ENCODE measurements at places on chromosomes 12 and 14.
A peak's percentile ranks its signal among the peaks of the same experiment; 100 is the strongest.

DNA sequence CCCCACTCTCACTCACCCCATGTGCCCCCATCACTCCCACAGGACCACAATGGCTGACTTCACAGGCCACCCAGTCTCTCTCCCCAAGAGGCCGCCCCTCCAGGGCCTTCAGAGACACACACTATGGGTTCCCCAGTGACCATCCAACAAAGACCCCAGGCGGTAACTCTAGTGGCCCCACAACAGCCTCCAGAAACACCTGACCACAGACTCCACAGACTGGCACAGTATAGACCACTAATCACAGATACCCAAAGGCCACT is 3.0 kb downstream of the ZNF605 start:
- DNase-seq, result no peak

- DNase-seq, result no peak
Observed at GRCh38 chr12:50230217-50230616, 53.1 kb downstream of the LIMA1 start.

DNA sequence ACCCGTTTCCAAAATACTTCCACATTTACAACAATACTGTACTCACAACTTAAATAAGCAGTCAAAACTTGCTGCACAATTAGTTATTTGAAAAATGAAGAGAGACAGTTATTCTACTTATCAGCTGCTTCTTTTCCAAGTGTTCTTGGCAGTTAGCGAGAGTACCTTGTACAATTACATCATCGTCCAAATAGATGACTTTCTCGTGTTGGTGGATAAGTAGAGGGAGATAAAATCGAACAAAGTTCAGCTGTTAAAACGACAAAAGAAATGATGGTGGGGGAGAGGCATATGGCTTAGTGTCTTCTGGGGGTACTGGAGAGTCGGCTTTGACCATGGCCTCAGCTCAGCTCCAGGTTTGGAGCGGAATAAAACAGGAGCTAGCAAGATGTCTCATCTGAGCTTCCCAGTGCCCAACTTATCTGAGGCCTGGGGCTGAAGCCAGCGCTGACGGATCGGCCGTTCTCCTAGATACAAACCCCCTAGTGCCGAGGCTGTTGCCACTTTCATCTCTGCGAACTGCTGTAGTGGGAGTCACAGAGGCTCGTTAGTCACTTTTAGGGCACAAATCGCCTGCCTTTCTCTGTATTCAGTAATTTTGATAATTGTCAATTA is 31.7 kb downstream of the TDG start:
- DNase-seq, result no peak

- DNase-seq, result no peak
Observed at GRCh38 chr12:46562625-46563225, 190.2 kb upstream of the SLC38A2 start.

GRCh38 chr12:120571299-120571698 is 9.9 kb downstream of the POP5 start:
- DNase-seq, result no peak

DNA sequence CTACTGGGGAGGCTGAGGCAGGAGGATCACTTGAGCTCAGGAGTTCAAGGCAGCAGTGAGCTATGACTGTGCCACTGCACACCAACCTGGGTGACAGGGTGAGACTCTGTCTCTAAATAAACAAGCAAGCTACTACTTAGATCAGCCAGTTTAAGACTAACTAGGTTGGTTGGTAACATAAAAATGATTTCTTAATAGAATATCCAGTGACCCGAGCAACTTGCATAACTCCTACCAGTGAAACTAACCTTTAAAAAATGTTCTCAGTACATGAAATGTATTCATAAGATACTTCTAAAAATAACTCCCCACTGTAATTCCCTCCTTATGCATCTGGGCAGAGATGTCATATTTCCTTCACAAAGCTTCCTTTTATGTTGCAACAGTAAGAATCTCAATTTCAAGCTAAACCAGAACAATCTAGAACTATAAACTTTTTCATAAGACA is 15.9 kb downstream of the TAOK3 start:
- no peak for DNase-seq

GRCh38 chr14:58332561-58332960 is 34.2 kb downstream of the ARID4A start:
- DNase-seq, result no peak

DNA sequence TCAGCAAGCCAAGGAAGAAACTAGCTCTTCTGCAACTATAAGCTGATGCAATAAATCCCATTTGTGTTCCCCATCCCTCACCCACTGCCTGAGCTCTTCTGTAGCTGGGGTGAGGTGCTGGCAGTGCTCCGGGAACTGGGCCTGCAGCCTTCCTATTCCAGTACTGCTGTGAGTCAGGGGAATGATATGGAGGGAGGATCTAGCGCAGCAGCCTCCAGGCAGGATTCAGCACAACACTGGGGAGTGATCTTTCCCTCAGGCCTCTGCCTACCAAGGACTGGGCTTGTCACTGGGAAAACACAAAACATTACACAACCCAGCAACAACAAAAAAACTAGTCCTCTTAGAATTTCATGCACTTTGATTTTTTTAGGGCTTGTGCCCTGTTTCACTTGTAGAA is 58.7 kb downstream of the ST8SIA1 start:
- DNase-seq, result no peak

GRCh38 chr12:76032043-76032981 is 736 bp upstream of the PHLDA1 start:
- DNase-seq, result peak; percentile 29

DNA sequence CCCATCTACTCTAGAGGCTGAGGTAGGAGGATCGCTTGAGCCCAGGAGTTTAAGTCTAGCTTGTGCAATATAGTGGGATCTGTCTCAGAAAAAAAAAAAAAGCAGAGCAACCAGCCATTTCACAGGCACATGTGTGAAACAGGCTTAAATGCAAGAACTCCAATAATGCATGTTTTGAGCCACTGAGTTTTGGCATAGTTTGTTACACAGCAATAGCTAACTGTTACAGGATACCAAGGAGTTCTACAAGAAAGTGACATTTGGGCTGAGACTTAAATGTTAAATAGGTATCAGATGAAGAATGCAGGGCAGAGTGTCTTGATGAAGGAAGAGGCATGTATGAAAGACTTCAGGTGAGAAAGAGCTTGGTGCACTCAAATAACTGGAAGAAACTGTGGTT is 240.0 kb upstream of the FOXN3 start:
- DNase-seq, result no peak

GRCh38 chr12:16346958-16347357 is 487 bp upstream of the MGST1 start:
- DNase-seq, result no peak

GRCh38 chr12:20490213-20490612 is 121.9 kb downstream of the PDE3A start:
- DNase-seq, result no peak

DNA sequence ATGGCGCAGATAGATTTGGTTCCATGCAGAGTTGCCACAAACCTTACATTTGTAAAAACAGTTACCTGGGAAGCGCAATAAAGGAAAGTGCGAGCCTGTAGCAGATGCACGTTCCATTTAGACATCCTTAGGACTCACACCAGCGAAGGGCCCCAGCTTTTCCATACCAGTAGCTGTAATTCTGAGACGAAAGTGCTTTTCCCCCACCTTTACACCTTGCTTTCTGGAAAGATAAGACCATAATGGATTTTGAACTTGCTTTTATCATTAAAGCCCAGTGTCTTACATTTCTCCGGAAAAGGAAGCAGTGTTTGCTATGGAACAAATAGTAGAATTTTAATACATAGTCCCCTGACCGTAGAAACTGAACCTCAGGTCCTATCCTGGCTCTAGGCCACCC is 616 bp upstream of the CCDC77 start:
- DNase-seq, result no peak

DNA sequence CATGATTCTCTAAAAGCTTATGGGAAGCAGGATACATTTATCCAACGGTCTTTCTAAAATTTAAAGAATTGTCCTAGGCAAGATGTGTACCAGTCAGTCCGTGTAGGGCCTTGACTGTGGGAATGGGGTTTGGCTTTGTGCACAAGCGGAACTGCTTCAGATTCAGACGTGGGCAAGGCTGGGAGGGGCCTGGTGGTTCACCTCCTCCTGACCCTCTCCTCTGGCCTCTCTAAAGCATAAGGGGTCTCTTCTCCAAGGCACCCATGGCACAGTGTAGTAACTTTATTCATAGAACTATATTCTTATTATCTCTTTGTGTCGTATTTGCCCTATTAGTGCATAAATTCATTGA is 121.2 kb upstream of the PTPRB start:
- DNase-seq, result no peak

GRCh38 chr12:6097411-6097810 is 27.1 kb downstream of the VWF start:
- DNase-seq, result no peak

DNA sequence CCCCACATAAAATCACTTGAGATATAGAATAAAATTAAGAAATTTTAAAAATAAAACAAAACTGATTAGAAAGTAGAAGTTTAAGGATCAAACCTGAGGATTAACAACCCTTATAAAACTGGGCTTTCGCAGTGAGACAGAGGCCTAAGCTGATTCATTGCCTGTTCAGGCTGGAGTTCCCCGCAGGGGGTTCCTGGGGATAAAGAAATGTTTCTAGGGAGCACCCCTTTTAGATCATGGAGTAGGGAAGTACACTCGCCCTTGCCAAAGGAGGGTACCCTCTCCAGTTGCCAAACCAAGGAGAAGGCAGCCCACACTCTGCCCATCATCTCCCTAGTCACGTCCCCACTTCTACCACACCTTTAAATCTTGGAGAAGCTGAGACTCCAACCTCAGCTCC is 6.8 kb downstream of the GLIPR1 start:
- no peak for DNase-seq

DNA sequence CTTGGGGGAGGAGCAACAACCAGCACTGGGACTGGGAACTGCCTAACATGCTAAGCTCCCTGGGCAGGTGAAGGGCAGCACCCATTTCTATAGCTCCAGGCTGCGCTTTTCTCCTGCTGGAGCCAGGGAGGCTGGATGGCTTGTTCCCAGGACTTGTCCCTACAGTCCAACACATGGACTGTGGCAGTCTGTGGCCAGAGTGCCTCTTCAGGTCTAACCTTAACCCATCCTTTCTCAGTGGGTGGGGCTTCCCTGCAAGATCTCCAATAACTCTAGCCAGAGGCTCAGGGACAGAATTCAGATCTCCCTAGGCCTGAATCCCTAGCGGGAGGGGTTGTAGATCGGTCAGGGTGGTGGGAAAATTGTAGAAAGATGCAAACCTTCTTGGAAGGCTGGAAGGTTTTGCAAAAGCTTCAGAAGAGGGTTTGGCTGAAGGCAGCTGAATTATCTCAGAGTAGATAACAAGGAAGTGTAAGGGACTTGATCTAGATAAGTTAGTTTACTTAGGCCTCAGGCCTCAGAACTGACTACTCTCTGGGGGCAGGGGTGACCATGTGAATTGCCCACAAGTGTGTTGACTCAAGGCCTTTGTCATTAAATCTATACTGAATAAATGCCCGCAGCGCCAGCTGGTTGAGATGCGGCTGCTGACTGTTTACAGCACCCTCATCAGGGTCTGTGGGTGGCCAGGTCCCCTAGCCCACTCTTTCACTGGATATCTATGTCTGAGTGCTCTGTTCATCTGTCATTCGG is 60.7 kb downstream of the SSPN start:
- DNase-seq, result no peak

DNA sequence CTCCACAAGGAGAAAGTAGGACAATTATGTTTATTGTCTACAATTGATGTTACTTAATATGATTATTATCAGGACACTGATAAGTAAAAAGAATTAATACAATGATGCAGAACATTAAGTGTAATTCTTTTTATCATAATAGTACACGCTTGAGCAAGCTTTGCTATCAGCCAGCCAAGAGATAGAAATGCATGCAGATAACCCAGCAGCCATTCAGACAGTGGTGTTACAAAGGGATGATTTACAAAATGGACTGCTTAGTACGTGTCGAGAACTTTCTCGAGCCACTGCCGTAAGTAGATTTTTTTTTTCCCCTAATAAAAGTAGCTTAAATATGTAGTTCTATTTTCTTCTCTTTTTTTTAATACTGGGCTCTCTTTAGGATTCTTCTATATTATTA is 116.9 kb upstream of the AEBP2 start:
- DNase-seq, result no peak

DNA sequence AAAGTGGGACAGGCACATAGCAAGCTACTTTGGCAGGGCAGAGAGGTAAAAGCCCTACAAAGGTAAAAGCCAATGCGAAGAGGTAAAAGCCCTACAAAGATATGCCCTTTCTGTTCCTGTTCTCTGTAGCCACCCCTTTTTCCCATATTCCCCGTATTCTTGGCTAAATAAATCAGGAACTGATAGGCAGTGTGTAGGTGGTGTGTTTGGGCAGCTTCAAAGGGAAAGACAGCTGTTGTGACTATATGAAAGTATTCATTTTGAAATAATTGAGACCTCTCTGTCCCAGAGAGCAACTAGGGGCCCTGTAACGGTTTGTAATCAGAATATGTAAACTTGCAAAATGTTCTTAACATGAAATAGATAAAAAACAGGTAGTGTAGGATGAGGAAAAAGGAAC is 11.3 kb upstream of the SLC41A2 start:
- no peak for DNase-seq

DNA sequence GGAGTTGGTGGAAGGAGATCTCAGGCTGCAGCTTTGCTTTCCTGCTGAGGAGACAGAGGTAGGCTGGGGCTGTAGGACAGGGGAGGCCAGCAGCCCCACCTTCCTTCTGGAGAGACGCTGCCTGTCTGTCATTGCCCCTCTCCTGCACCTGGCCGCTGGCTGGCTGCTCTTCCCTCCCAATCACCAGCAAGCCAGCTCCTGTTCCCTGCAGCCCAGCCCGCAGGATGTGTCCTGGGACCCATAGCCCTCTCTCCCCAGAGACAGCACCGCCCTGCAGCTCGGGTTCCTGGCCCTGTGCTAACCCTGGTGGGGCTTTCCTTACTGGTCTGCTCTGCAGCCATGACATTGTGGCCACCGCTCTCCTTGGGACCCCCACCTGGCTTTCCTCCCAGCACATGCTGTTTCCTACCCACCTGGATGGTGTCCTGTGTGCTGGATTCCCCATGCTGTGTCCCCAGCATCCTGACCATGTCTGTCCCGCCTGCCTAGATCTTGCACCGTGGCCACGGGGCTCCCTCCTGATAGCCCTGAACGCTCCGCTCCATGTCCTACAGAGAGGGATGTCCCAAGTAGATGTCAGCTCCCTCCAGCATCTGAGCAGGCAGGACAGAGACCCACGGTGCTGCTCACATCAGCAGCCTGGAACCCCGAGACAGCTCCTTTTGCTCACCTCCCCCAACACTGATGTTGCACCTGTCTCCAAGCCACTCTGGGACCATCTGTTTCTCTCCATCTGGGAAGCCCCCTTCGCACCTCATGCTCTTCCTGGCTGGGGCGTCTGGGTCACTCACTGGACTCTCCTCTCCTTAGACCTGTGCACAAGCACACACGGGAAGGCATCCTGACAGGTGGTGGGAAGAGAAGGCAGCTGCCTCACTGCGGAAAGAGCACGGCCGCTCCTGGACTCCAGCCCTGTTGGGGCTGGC is 1.1 kb upstream of the MTA1 start:
- no peak for DNase-seq

Data from GM12891 (cell line).